ENCODE measurements at places on chromosomes 7 and 10.
A peak's percentile ranks its signal among the peaks of the same experiment; 100 is the strongest.

GRCh38 chr7:144665689-144666381, 170.0 kb downstream of the TPK1 start:
- ATAC-seq = no peak

GRCh38 chr10:103685880-103686669, 169.3 kb downstream of the SH3PXD2A start:
- peak; percentile 87 for ATAC-seq

- no peak for ATAC-seq
Observed at GRCh38 chr7:25250386-25250785, 22.1 kb upstream of the NPVF start.

DNA sequence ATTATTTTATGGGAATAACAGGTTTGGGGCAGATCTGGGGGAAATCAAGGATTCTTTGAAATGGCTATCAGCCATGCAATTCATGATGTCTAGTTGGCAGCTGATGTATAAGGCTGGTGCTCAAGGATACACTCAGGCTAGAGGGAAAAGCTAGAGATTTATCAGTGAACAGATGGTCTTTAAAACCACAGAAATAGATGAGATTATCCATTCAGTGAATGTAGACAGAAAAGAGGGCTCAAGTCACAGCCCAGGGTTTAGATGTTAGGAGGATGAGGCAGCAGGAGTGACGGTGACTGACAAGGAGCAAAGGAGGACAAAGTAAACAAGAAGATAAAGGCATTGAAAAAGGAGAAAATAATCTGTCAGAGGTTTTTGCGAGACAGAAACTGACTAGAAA, 238.7 kb downstream of the CDK14 start:
- no peak for ATAC-seq

DNA sequence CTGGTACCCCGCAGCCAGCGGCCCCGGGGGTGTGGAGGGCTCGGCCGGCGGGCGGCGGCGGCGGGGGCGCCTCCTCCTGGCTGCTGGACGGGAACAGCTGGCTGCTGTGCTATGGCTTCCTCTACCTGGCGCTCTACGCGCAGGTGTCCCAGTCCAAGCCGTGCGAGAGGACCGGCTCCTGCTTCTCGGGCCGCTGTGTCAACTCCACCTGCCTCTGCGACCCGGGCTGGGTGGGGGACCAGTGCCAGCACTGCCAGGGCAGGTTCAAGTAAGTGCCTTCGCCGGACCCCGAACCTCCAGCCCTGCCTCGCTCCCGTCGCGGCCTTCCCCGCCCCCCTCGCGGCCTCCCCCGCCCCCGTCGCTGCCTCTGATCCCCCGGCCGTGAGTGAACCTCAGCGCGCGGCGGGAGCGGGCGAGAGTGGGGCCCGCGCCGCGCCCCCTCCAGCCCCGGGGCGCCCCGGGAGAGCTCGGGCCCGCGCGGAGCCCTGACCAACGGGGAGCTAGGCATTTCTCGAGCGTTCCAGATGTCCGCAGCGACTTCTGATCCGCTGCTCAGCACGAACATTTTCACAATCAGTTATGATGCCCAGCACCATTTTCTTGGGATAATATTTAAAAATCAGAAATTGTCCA, 727 bp downstream of the ATRNL1 start:
- peak; percentile 48 for ATAC-seq

DNA sequence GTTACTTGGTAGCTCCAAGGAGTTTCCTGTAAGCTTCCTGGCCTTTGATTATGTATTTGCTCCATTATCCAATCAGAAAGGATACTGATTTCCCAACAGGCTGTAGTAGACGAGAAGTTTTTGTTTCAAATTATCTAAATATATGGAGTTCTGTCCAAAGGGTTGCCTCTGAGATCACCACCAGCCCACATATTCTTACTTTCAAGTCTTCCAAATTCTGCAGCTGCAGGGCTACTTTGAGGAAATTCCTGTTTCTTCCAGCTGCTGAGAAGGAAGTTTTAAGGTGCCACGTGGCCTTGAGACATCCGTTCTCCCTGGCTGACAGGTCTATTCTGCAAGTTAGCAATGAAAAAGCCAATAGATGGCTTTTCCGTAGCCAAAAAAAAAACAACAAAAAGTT, 286.0 kb downstream of the TWIST1 start:
- ATAC-seq = no peak

GRCh38 chr7:1152492-1152891, 7.5 kb downstream of the ZFAND2A start:
- ATAC-seq = no peak

- ATAC-seq = peak; percentile 95
Observed at GRCh38 chr7:155198901-155199845, 98.5 kb upstream of the INSIG1 start.

DNA sequence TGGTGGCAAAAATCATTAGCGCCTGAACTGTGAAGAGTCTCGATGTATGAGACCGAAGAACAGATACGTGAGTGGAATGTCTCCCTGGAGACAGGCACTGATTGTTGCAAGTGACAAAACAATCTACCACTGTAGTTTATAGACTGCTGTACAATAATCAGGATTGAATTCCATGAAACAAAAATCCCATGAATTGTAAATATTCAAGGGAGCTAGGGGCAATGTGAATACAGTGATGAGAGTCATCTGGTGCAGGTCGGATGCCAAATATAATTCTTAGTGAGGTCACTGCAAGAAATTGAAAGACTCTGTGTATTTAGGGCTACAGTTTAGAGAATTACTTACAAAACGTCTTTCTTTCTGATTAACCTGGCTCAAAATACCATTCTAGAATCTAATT, 594.4 kb upstream of the VSTM2A start:
- ATAC-seq = no peak

GRCh38 chr10:50432211-50433009, 181.1 kb upstream of the ASAH2 start:
- peak; percentile 76 for ATAC-seq

GRCh38 chr10:74810087-74810486, 16.3 kb upstream of the KAT6B start:
- no peak for ATAC-seq

- no peak for ATAC-seq
Observed at GRCh38 chr10:12351447-12351846, 2.1 kb downstream of the CAMK1D start.

DNA sequence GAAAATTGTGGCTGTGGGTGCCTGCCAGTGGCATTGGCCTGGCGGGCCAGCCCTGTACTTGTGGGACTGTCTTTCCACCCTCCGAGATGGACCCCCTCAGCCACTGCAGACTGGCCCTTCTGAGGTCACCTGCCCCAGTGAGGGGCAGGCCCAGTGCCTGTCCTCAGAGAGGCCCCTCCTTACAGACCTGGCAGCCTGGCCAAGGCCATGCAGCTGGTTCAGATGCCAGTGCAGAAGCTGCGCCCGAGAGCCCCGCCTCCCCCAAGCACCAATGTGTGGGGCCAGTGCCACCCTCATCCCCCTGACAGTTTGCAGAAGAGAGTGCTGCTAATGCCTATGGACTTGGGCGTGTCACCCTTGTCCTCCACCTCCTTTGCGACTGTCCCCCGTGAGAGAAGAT, 10.0 kb downstream of the ZNF316 start:
- no peak for ATAC-seq

GRCh38 chr7:55019691-55020465, 1.1 kb downstream of the EGFR start:
- ATAC-seq = no peak

GRCh38 chr7:150402671-150403321, 23.7 kb downstream of the ZNF775 start:
- no peak for ATAC-seq

GRCh38 chr10:28425422-28425821, 107.5 kb upstream of the WAC start:
- ATAC-seq = no peak

DNA sequence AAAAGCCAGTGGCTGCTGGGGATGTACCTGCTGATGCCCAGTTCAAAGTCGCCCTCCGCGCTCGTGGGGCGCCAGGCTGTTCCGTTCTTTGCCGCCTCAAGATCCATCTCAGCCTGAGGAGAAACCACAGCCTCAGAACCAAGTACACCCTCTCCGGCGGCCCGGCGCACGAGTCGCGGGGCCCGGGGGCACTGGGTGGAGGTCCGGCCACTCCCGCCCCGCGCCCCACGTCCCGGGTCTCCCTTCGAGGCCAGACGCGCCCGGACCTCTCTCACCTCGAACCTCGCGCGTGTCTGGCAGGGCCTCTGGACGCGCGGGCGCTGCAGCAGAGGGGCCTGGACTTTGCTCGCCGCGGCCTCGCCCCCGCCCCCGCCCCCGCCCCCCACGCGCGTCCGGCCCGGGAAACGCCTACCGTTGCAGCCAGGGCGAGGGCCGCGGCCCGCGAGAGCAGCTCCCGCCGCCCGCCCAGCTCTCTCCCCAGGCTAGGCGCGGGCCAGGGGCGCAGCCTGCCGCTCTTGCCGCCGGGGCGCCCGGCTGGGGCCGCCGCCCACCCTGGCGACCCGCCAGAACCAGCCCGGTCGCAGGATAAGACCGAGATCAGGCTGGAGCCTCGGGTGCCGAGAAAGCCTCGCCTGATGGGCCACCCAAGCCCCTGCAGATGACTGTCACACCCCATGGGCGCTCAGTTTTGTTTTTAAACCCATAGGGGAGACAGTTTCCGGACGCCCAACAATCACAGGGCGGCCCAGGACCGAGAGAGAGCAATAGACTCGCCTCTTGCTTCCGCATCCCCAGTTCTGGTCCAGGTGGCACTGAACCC, at the start of gene ABCB4:
Gene ABCB4, minus strand, starts transcription at position 322 of the 820 bp plus-strand sequence. Its CDS starts 215 bp downstream, at position 107.
- no peak for ATAC-seq

DNA sequence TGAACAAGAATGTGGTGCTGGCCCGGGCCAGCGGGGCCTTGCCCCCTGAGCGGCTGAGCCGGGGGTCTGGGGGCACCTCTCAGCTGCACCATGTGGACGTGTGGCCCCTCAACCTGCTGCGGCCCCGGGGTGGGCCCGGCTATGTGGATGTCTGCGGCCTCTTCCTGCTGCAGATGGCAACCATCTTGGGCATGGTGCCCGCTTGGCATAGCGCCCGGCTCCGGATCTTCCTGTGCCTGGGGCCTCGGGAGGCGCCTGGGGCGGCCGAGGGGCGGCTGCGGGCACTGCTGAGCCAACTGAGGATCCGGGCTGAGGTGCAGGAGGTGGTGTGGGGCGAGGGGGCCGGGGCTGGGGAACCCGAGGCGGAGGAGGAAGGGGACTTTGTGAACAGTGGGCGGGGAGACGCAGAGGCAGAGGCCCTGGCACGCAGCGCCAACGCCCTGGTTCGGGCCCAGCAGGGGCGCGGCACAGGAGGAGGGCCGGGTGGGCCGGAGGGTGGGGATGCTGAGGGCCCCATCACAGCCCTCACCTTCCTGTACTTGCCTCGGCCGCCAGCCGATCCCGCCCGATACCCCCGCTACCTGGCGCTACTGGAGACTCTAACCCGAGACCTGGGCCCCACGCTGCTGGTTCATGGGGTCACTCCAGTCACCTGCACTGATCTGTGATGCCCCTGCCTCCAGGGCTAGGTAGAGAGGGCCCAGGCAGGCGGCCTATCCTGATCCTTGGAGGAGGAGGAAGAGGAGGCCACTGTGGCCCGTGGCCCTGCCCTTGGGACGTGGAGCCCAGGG, 1.1 kb upstream of the TRIP6 start:
- peak; percentile 47 for ATAC-seq

- ATAC-seq = peak; percentile 92
Observed at GRCh38 chr10:102267748-102268147, 22.4 kb downstream of the GBF1 start.

GRCh38 chr10:43380610-43381222, 9.3 kb downstream of the FXYD4 start:
- ATAC-seq = peak; percentile 37

DNA sequence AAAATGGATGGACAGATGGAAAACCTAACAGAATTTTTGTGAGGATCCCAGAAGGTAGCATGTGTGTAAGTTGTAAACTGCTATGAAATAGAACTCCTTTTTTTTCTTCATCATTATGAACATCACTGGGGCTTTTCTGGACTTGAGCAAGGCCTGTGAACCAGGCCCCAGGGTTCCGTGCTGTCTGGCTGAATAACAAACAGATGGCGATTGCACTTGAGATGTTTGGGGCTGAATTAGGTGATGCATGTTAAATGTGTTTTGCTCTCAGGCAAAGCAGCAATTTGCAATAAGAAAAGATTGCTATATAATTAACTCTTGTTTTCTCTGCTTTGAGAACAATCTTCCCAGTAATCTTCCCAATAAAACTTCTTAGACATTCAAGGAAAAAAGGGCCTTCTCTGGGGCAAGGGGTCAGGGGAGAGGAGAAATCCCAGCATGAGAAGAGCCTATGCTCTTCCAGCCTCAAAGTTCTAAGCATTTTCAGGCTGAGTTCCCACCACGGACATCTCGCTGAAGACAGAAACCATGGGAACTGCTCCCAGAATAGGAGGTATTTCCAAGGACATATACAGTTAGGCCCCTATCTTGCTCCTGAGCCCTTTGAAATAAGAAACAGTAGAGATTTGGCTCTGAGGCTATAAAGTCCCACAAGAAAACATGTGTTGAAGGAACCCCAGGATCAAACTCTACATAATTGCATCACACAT, 98.7 kb downstream of the ITIH5 start:
- no peak for ATAC-seq

DNA sequence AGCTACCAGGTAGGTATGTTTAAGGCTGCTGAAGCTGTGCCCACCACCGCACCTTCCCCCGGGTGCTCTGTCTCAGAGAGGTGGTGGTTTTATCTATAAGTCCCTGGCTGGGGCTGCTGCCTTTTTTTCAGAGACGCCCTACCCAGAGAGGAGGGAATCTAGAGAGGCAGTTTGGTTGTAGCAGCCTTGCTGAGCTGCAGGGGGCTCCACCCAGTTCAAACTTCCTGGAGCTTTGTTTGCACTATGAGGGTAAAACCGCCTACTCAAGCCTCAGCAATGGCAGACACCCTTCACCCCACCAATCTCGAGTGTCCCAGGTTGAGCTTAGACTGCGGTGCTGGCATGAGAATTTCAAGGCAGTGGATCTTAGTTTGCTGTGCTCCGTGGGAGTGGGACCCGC, 43.6 kb upstream of the CYP2C18 start:
- no peak for ATAC-seq

- no peak for ATAC-seq
Observed at GRCh38 chr7:151482883-151483710, 36.6 kb downstream of the RHEB start.

GRCh38 chr10:101850749-101851148, 7.1 kb upstream of the KCNIP2 start:
- ATAC-seq = no peak

GRCh38 chr10:71521504-71522441, 125.1 kb downstream of the CDH23 start:
- no peak for ATAC-seq

GRCh38 chr7:139153832-139154231, 44.3 kb upstream of the ZC3HAV1 start:
- ATAC-seq = peak; percentile 62

- ATAC-seq = no peak
Observed at GRCh38 chr10:112755446-112756234, 194.4 kb upstream of the TCF7L2 start.

GRCh38 chr10:84341983-84342382, 13.6 kb downstream of the CCSER2 start:
- no peak for ATAC-seq
